Right lung (tissue), 10 donors: ENCODE measurements at places on chromosomes 1 and 21. TPM values are rescaled to one million over a fixed set of nuclear protein-coding genes. Genes with fewer than 3 reads are reported as not detected.

The NECAP2 gene
- 79.4 TPM for polyA plus RNA-seq

The ADORA1 gene
- 17.0 TPM for polyA plus RNA-seq

The RBP7 gene
- polyA plus RNA-seq: 1.3 TPM

DNA sequence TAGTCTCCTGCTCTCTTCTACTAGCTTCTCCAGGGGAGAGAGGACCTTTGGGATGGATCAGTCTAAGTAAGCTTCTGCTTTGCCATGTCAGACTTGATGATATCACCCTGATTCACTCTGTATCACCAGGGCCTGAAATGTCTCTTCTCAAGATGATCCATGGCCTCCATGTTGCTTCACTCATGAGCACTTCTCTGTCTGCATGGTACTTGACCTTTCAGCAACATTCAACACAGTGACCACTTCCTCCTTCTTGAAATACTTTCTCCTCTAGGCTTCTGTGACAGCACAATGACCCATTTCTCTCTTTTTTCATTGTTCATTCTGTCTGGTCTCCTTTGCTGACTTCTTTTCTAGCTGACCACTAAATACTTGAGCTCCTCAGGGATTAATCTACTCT lies 35.3 kb upstream of the NGF start:
- DNase-seq: no peak

- no peak for DNase-seq
Observed at GRCh38 chr1:39450956-39451606, 40.4 kb upstream of the BMP8A start.

DNA sequence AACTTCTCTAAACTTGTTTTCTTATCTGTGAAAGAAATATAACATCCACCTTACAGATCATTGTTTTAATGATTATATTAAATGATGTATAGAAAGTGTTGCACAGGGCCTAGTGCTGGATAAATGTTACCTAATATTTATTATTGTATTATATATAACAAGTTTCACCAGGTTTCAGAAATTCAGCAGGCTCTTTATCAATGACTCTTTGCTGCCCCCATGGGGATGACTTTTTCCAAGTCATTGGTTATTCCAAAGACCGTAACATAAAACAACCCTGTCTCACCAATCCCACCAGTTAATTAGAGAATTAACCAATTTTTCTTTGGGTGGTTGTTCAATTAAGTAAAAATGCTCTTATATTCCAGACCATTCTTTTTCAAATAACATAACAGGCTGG lies 7.3 kb upstream of the DEDD start:
- no peak for DNase-seq

DNA sequence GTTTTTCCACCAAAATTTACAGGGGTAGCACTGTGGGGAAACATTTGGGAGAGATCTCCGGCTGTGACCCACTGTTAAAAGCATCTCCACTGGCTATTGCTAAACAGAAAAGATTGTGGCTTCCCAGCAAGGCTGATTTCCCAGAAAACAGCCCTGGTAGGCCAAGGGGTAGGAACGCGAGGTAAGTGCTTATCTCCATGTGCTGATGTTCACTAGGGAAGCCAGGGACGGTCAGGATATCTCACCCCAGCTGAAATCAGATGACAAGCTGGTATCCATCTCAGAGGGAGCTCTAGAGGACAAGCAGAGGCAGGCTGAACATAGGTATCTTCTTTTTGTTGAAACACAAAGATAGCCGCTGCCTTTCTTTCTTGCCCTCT lies 63.6 kb downstream of the MIS18A start:
- DNase-seq: no peak
